ENCODE measurements at places on chromosomes 3 and 15.

GRCh38 chr3:43499256-43499655 is 122.6 kb downstream of the ANO10 start:
- DNase-seq, result no peak

GRCh38 chr3:33758864-33759263 is 39.6 kb upstream of the PDCD6IP start:
- no peak for DNase-seq

GRCh38 chr3:193129607-193130006 is 111.4 kb upstream of the PLAAT1 start:
- no peak for DNase-seq

GRCh38 chr3:64939747-64940450 is 252.1 kb upstream of the ADAMTS9 start:
- no peak for DNase-seq

- no peak for DNase-seq
Observed at GRCh38 chr15:64216730-64217428, 54.1 kb upstream of the PPIB start.

DNA sequence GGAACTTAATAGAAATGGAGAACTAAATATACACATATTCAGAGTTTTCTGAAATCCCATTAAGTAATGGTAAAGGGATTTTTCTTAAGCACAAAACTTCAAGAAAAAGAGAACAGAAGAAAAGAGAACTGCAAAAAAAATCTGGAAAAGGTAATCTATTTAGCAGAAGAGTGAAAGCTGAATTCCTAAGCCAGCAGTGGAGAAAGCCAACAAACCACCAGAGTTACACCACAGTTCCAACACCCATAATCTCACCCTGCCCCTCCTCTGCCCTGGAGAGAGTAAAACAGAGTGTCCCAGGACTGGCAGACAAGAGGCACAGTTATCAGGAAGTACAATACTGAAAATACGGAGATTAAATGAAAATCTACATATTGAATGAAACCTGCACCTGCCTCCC is 29.4 kb downstream of the TP53BP1 start:
- peak; percentile 48 for DNase-seq

GRCh38 chr3:46578973-46579755 is 13.1 kb upstream of the LRRC2 start:
- no peak for DNase-seq

GRCh38 chr3:172275586-172275985 is 172.7 kb downstream of the GHSR start:
- no peak for DNase-seq

- no peak for DNase-seq
Observed at GRCh38 chr15:58214591-58215340, 76.6 kb downstream of the AQP9 start.

GRCh38 chr15:90099868-90100831 is 2.1 kb downstream of the IDH2 start:
- peak; percentile 65 for DNase-seq

DNA sequence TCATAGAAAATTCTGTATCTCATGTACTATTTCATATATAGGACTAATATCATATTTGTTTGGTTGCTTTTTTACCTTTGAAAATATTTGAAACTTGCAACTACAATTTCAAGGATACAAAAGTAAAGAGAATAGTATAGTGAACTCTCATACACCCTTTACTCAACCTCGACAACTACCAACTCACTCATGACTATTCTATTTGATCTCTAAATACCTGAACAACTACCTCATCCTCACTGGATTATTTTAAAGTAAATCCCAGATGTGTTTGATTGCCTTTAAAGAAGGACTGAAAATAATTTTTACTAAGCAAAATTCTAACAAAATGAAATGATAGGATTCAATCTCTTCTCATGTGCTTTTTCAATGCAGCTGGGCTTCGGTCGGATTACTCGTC is 12.1 kb downstream of the TMPRSS7 start:
- DNase-seq, result no peak

- DNase-seq, result no peak
Observed at GRCh38 chr15:38335116-38335515, 82.5 kb downstream of the SPRED1 start.

GRCh38 chr3:148718982-148719862 is 21.5 kb downstream of the AGTR1 start:
- DNase-seq, result peak; percentile 44

- peak; percentile 98 for DNase-seq
Observed at GRCh38 chr3:147391781-147392624, 14.3 kb downstream of the ZIC4 start.

DNA sequence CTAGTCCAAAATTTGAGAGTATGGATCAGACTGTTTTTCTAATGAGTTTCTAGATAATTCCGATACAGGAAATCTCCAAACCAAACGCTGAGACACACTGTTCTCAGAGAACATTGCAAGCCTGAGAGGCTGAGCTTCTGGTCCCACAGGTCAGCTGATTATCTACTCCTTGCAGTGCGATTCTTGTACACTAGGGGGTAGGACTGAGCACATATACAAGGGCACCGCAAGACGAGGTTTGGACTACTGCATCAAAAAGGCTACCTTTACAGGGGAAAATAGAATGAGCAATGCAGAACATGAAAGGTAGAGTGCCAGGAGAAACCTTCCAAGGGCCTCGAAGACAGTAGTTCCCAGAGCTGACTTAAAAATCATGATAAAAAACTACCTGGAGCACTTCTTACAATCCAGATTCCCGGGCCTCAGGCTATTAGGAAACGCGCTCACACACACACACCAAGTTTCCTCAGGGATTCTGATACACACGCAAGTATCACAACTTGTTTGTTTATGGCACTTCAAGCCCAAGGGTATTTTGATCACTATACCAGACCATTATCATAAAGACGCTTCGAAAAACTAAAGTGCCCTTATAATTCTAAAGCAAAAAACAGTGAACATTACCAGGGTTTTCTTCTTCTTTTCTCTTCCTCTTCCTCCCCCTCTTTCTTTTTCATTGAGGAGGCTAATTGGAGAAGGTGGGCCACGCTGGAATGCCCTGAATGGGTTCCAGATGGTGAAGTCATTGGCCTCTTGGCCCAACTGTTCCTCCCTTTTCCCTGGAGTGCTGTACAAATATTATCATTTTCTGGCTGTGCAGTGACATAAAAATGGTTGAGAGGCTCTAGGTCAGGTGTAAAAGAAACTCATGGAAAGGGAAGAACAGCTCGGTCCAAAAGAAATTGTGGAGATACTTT is 61.8 kb downstream of the SLC12A8 start:
- DNase-seq, result no peak

DNA sequence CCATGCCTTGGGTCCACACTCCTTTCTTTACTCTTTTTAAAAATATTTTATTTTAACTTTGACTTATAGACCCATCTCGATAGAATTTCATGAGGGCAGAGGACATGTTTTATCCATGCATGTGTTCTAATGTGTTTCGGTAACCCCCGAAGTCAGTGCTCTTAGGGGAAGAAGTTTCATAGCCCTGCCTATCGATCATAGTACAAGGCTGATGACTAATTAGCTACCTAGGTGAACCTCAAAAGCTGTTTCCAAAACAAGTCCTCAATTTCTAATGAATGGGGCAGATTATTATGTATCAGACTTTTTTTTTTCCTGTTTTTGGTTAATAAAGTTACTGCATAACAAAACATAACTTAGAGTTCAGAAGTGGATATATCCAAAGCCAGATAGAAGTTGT is 82.0 kb downstream of the MBNL1 start:
- DNase-seq, result no peak

- DNase-seq, result no peak
Observed at GRCh38 chr3:66602691-66603090, 101.9 kb upstream of the LRIG1 start.

GRCh38 chr3:15453501-15453900 is 26.1 kb downstream of the EAF1 start:
- no peak for DNase-seq

DNA sequence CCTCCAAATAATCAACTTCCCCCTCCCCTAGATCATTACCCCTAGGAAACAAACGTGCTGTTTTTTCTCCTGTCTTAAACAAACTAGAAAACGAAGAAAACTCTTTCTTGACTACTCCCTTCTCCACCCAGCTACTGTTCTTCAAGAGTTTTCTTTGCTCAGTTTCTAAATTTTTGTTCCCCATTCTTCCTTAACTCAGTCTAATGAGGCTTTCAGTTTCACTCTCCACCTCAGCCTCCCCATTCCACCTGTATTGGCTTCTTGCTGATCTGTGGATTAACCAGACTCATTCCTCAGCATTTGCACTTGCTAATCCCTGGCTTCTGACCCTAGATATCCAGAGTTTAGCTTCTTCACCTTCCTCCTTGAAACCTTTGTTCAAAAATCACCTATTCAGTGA is 26.8 kb downstream of the SERPINI1 start:
- no peak for DNase-seq

- no peak for DNase-seq
Observed at GRCh38 chr15:25695875-25696760, 167.0 kb downstream of the ATP10A start.

GRCh38 chr15:70483513-70483912 is 279.8 kb downstream of the UACA start:
- DNase-seq, result no peak

GRCh38 chr3:45776611-45777010 is 19.7 kb downstream of the SLC6A20 start:
- no peak for DNase-seq

GRCh38 chr3:152780553-152780952 is 54.4 kb upstream of the P2RY1 start:
- peak; percentile 24 for DNase-seq

DNA sequence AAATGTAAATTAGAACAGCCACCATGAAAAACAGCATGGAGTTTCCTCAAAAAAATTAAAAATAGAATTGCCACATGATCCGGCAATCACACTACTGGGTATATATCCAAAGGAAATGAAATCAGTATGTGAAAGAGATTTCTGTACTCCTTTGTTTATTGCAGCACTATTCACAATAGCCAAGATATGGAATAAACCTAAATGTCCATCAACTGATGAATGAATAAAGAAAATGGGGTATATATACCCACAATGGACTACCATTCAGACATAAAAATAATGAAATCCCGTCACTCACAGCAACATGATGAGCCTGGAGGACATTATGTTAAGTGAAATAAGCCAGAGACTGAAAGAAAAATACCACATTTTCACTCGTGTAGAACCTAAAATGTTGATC is 296.9 kb downstream of the RAP2B start:
- DNase-seq, result no peak

- no peak for DNase-seq
Observed at GRCh38 chr3:133851266-133851906, 44.3 kb downstream of the RAB6B start.

- peak; percentile 73 for DNase-seq
Observed at GRCh38 chr3:141894524-141895176, 18.2 kb downstream of the ATP1B3 start.

DNA sequence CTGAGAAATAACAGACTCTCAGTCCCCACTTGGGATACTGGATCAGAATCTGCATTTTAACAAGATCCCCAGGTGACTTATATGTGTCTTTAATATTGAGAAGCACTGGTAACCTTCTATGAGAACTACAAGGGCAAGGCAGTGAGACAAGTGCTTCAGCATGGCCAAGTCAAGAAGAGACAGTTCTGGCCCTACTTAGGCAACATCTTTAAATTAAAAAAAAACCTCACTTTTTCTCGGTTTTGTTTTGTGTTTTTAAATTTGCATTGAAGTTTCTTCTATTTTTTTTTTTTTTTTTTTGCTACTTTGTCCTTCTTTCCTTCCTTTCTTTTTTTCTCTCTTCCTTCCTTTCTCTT is 42.5 kb upstream of the SPTSSB start:
- no peak for DNase-seq

DNA sequence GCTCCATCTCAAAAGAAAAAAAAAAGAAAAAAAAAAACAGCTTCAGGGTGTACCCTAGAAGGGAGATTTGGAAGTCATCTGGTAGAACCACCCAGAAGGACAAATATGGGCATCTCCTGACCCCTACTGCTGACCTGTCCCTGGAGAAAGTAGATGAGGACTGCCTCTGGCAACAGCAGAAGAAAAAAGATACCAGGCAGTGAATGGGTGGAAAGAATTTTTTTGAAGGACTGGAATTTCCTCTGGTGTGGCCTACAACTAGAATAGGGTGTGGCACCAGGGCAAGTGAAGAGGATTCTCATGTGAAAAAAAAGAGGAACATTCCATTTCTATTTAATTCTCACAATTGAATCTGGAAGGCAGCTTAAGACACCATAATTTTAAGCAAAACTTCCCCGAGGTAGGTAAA is 3.1 kb downstream of the ANXA2 start:
- peak; percentile 76 for DNase-seq

- no peak for DNase-seq
Observed at GRCh38 chr3:41208507-41209220, 9.4 kb downstream of the CTNNB1 start.

GRCh38 chr3:39181408-39182335 is 10.7 kb downstream of the XIRP1 start:
- no peak for DNase-seq

DNA sequence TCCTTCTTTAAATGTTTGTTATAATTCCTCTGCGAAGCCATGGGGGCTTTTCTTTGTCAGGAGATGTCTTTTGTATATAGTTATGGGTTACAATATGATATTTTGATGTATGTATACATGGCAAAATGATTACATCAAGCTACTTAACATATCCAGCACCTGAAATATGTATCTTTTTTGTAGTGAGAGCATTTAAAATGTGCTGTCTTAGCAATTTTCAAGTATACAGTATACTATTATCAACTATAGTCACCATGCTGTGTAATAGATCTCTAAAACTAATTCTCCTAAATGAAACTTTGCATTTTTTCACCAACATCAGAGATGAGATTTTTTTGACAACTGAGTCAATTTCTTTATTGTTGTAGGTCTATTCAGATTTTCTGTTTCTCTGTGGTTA is 77.2 kb downstream of the STXBP5L start:
- no peak for DNase-seq

DNA sequence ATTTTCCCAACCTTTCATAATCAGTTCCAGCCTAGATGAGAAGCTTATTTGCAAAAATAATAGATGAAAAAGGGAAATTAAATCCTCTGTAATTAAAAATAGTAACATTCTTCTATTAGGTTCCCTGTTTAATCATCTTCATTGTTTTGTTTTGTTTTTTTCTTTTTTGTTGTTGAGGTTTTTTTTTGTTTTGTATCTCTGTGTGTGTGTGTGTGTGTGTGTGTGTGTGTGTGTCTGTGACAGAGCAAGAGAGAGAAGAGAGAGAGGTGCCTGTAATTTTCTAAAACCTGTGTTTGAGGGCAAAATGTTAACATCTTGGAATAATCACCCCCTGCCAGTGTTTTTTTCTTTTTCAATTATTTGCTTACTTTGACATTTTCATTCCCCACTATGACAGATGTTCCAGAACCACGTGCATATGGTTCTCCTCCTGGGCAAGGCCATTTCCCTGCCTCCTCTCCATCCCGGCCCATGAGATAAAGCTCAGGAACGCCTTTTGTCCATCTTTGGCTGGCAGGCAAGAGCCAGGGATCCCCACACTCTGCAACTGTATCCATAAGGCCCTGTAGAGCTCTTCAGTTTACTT is 121.8 kb upstream of the NR2E3 start:
- DNase-seq, result no peak

- DNase-seq, result peak; percentile 62
Observed at GRCh38 chr15:38509152-38509551, 55.2 kb downstream of the FAM98B start.

DNA sequence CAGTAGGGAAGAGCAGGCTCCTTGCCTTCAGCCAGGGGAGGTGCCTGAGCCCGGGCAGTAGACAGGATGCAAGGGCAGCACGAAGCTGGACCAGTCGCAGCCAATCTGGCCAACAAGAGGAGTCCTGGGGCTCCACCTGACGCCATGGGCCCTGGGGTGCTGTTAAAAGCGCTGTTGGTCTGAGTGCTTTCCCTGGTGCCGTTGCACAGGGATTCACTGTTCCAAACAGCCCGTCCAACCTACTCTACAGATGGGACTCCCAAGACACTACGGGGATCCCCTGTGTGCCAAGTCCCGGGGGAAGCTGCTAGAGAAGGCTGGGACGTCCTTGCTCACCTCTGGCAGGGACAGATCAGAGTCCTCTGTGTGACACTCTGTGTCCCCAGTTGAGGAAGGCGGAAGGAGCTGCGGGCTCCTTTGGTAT is 632 bp downstream of the CTSH start:
- DNase-seq, result no peak

Data from fibroblast of skin of scalp (primary cell).